ENCODE measurements at places on chromosomes 12 and 14.

GRCh38 chr14:52314595-52315354 is 663 bp downstream of the PTGER2 start:
- peak; percentile 32 for DNase-seq

DNA sequence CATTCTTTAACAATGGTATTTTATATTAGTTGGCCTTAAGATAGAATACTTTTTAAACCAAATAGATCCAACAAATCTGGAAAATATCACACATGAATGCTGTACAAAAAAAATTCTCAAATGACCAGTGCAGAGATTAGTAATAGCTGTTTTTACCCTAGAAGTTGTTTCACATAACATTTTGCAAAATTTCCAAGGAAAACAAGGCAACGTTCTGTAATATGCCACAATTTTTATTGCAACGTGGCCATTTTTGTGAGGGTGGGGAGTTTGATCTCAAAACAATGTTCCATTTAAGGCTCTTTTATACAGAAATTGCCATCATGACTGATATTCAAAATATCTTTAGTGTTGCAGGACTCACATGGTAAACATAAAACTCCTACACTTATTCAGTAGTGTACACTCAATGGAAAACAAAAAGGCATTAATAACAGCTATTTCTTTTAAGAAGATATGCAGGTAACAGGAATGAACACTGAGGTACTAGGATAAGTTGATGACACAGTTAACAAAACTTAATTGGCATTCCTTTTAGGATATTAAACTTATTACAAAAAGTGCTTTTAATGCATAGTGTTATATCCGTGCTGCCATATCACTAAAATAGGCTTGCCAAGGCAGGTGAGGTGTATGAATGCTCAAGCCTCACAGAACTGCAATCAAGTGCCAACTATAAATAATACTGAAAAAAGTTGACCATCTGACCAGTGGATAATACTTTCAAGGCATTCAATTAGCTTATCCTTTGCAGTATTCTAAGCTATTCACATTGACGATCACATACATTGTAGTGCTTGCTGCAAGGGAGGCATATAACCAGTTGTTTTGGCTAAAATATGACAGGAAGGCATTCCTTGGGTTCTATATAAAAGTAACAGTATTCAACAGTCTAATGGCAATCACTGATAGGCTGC is 2.3 kb downstream of the CFL2 start:
- no peak for DNase-seq

DNA sequence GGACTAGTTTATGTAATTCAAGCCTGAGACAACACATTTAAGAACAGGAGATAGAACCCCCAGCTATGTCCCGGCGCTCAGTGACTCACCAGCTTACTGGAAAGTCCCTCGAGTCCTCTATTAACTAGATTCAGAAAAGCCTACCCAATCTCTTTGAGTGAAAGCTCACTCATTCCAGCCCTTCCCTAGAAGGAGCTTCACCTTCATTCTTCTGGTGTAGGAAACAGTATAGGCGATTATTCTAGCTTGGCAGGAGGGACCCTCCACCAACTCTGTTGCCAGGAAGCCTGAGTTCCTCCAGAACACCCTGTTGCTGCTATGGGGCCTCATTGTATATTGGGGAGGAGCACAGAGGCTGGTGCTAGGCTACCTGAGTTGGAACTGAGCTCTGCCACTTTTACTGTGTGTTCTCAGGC is 57.2 kb upstream of the AEBP2 start:
- DNase-seq = peak; percentile 93

DNA sequence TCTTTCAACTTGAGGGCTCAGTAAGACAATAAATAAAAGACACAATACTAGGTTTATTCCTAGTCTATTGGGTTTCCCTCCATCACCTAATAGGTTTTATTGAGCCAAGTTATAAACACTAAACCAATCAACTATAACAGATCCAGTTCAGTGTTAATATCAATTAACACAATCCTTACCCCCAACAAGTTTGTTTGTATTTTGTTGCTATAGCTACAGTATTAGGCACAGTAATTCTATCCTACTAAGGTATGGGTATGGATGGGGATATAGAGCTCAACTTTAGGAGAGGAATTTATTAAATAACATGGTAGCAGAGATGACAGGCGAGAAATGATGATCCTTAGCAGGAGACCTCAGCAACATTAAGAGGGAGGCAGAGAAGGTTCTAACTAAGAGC is 13.3 kb downstream of the PPP4R3A start:
- DNase-seq = no peak

DNA sequence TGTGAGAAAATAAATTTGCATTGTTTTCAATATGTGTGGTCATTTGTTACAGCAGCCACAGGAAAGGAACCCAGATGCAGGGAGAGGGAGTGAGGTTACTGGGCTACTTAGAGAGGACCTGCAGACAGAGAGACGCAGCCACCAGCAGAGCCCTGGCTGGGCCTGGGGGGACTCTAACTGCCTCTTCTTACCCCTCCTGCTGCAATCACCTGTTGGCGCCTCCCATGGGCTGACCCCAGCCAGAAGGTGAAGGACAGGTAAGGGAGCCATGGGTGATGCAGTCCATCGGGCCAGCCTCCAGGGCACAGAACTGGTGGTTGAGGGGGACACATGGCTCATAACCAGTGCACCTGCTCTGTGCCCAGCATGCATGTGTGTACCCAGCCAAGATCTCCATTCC is 15.8 kb upstream of the RBM19 start:
- DNase-seq = no peak

DNA sequence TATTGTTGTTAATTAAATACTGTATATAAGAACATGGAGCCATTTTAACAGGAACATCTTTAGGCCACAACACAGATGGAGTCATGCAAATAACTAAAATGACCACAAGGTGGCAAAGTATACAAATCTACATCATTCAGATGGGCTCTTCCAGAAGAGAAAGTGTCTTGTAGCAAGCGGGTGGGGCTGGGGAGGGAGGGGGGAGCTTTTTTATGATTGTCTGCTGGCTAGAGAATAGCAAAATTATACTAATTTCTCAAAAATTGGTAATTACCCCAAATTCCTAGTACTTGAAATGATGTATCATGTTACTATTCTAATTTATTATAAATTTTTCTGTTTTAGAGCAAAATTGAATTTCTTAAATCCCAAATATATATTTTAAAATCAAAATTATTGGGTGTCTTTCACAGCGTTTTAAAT is 378.7 kb downstream of the PRKD1 start:
- peak; percentile 77 for DNase-seq

DNA sequence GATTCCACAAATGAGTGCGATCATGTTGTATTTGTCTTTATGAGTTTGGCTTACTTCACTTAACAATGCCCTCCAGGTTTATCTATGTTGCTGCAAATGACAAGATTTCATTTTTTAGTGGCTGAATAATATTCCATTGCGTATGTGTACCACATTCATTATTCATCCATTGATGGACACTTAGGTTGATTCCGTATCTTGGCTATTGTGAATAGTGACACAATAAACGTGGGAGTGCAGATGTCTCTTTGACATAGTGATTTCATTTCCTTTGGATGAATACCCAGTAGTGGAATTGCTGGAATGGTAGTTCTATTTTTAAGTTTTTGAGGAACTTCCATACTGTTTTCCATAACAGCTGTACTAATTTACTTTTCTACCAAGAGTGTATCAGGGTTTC is 23.5 kb downstream of the AKAP6 start:
- DNase-seq = no peak

DNA sequence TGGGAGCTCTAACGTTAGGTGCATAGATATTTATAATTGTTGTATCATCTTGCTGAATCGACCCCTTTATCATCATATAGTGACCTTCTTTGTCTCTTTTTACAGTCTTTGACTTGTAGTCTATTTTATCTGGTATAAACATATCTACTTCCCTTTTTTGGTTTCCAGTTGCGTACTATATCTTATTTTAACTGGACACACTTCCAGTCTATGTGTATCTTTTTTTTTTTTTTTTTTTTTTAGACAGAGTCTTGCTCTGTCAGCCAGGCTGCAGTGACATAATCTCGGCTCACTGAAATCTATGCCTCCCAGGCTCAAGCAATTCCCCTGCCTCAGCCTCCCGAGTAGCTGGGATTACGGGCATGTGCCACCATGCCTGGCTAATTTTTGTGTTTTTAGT is 41.9 kb upstream of the ZFP36L1 start:
- no peak for DNase-seq

GRCh38 chr12:33670284-33670683 is 230.7 kb upstream of the SYT10 start:
- DNase-seq = no peak

- peak; percentile 63 for DNase-seq
Measured at GRCh38 chr14:71321574-71322315, 414.5 kb downstream of the PCNX1 start.

DNA sequence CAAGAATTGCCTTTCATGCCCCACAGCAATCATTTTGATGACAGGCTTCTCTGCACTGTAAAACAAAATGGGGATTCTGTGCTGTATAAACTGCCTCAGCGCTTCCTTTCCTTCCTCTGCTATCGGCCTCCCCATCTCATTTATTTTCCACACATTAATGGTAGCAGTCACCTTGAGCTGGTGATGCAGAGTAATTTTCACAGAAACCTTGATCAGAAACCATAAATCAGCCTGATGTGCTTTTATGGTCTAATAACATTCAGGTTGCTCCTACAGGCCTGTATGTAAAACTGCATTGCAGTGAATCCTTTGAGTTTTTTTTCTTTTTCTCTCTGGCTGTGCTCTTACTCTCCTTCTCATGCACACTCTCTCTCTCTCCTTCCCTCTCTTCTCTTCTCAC is 578.4 kb upstream of the STXBP6 start:
- DNase-seq = no peak

- no peak for DNase-seq
Measured at GRCh38 chr14:72792051-72792788, 101.7 kb downstream of the DPF3 start.

GRCh38 chr14:21120686-21121085 is 19.8 kb downstream of the TMEM253 start:
- no peak for DNase-seq

DNA sequence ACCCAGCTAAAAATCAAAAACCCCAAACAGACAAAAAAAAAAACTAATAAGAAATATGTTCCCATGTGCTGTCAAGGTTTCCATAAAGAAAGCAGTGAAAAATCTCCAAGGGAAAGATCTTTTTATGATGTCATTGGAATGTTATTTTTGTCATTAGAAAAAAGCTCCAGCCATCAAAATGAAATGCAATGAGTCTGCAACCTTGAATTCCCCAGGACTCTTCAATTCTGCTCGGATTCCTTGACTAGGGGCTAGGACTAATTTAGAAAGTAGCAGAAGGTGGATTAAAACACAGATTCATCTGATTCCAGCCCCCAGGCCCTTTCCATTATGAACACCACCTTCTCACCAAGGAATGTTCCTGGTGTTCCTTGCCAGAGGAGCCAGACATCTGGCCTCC is 6.0 kb upstream of the PCNX1 start:
- peak; percentile 66 for DNase-seq

DNA sequence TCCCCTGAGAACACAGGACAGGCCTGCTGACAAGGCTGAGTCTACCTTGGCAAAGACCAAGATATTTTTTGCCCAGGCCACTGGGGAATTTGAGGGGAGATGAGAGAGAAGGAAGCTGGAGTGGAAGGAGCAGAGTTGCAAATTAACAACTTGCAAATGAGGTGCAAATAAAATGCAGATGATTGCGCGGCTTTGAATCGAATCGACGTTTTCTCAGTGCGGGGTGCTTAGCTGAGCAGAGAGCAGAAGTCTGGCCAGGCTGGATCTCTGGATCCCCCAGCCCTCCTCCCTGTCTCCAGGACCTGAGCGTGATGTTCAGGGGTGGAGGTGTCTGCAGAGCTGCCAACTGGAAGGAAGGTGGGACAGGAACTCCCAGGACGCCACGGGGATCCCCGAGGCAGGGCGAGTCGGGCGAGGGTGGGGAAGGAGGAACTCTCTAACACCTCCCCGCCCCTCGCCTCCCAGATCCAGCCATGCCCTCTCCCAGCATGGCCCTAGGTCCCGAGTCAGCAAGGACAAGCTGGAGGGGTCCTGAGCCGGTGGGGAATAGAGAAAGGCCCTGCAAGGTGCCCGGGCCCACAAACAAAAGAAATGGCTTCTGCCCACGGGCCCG is 527 bp upstream of the CARMIL3 start:
- no peak for DNase-seq

DNA sequence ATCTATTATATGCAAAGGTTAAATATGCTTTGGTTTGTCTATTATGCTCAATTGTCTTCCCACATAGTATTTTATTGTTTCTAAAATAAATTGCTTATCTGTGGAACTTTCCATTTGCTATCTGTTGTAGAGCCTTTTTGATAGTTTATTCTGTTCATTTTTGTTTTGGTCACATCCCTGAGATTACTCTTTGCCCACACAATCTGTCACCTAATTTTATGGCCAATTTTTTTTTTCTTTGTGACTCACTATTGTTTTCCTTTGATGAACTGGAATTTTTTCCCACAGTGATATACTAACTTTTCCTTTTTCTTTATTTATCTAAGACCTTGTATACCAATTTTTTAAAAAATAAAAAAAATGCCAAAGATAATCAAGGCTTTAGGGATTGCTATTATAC is 61.1 kb downstream of the RASSF9 start:
- DNase-seq = no peak

- no peak for DNase-seq
Measured at GRCh38 chr12:42278128-42278510, 40.1 kb upstream of the YAF2 start.

- DNase-seq = no peak
Measured at GRCh38 chr14:75232597-75232996, 46.0 kb upstream of the FOS start.

GRCh38 chr14:63474111-63474510 is 69.1 kb downstream of the PPP2R5E start:
- DNase-seq = no peak

DNA sequence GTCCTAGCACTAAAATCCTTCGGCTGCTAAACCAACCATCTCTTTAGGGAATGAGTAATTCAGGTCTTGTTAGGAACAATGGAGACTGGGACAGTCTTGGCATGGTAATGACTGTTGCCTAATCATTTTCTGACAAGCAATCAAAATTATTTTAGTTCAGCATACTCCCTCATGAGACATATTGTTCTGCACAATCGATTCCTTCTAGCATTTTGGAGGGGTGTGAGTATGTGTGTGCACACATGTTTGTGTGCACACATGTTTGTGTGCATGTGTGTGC is 2.1 kb upstream of the KRT1 start:
- DNase-seq = no peak

- DNase-seq = no peak
Measured at GRCh38 chr12:88367231-88367630, 213.0 kb downstream of the KITLG start.

DNA sequence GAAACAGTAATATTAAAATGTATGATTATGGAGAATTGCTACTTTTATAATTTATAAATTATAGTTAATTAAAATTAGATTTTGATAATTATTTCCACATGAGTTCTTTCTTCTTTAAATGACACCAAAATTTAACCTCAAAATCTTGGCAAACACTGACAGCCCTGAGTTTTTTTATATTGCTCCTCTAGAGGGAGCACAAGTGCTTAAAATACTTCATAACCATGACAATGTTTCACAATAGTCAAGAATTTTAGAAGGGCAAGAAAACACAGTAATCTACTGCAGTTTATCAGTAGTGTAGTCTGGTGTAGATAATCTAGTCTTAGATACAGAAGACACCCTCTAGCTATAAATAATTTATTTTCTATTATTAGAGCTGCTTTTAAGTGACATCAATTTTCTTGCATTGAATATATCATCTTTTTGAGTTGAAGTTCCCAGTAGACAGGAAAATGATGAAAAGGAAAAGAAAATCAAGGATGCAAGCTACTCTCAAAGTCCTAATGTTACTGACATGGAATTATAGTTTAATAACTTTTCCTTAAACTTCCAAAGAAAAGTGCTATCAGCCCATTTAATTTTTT is 14.3 kb upstream of the PTGER2 start:
- DNase-seq = peak; percentile 71
